ENCODE measurements at places on chromosomes 7 and 10.
A peak's percentile ranks its signal among the peaks of the same experiment; 100 is the strongest.

DNA sequence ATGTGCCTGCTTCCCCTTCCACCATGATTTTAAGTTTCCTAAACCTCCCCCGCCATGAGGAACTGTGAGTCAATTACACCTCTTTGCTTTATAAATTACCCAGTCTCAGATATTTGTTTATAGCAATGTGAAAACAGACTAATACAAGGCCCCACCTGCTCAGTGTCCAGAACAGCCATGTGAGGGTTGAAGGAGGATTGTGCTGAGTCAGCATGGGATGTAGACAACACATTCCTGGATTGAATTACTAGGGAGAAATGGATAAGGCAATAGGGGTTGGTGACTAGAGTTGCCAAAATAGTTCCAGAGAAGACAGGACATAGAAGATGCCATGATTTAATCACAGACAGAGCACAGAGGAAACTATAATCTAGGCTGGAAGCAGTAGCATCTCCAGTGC is 270.3 kb downstream of the GFRA1 start:
- peak; percentile 3 for DNase-seq

- no peak for DNase-seq
These were observed 11.3 kb upstream of the SLIT1 start for GRCh38 chr10:97197030-97197500.

DNA sequence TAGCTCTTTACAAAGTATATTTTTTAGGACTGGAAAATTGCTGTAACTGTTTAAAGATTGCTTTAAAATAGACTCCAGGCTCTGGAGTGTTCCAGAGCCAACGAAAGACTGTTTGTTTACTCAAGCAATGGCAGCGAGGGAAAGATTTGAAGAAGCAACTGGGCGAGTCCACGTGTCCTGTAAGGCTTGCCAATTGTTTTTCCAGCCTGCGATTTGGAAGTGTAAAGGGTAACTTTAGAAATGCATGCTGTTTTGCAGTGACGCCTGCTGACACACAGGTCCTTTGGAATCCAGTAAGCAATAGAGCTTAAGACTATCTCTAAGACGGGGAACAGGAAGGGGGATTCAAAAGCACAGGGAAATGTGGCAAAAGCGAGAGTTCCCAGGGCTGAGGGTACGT is 55.8 kb downstream of the TACC2 start:
- DNase-seq = no peak

DNA sequence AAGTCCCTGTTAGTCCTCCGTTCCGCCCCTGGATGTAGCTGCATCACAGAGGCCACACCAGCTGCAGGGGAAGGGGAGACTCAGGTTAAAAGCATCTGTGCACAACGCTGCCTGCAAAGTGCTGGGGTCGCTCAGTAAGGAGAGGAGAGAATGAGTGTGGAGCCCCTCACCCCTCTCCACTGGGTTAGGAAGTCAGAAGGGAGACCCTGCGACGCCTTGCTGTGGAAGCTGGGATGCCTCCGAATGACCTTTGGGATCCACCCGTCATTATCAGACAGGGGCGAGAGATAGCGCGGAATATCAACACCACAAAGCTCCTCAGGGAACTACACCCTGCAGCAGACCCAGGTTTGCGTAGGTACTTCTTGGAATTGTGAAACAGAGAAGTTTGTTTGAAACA is 167.7 kb upstream of the SHH start:
- DNase-seq = no peak

DNA sequence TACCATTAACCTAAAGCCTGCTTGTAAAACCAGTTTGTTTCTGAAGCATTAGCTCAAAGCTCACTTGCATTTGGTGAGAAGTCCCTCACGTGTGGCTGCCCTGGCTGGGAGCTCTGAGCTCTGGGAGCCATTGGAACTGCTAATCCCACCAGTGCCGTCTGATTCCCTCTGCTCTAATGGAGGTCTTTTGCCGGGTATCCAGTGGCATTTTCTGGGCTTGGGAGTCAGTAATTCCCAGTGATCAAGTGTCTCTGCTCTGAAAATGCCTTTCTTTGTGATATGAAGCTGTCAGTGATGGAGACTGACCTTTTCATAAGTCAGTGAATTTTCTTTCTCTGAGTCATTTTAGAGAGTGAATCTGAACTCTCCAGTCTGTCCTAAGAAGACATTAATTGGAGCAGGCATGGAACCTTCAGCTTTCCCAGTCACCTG is 36.9 kb upstream of the FAM20C start:
- no peak for DNase-seq

DNA sequence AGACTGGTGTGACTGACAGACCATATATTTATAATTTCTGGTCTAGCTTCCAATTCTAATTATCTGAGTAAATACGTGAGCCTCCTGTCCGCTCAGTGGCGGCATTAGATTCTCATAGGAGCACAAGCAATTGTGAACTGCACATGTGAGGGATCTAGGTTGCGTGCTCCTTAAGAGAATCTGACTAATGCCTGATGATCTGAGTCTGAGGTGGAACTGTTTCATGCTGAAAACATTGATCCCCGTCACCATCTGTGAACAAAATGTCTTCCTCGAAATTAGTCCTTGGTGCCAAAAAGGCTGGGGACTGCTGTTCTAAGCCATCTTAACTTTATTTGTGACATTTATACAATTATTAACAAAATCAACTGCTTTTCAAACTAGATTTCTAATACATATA is 164.7 kb upstream of the MEOX2 start:
- DNase-seq = no peak
